Right atrium auricular region (tissue), 2 donors: ENCODE measurements at places on chromosomes 13 and 19. TPM values are rescaled to one million over a fixed set of nuclear protein-coding genes. Genes with fewer than 3 reads are reported as not detected.

The SLC1A6 gene
- not detected for total RNA-seq

DNA sequence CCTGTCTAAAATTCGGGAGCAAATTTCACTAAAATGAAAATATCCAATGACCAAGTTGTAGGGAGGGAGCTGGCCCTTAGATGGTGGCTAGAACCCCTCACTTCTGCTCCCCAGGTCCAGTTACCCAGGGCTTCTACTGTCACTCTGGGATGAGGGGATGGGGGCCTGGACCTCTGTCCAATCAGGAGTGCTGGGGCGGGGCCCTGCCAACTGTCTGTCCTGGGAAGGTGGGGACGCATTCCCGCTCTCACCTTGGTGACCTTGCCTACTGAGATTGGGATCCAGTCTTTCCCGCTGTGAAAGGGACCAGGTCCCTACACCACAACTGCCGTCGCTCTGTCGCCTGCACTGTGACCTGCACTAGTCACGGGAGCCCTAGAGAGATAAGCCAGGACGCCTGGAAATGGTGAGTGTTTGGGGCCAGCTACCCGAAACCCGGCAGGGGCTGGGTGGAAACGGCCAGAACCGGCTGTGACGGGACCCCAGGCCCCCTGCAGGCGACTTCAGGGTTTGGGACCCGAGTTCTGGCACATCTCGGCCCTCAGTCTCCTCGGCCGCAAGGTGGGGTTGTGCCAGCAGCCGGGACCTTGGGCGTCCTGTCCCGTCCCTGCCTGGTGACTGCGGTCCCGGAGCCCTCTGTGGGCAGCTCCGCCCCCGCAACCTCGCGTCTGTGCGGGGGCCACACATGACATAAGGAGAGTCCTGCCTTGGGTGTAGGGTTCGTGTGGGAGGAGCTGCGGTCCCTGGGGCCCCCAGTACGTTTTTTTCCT lies 22.8 kb downstream of the ZNF20 start:
- peaks cover 4% of the 10 kb centered on the region for H3K36me3 ChIP-seq
- no peaks in the 10 kb centered on the region for H3K27me3 ChIP-seq
- no peak for DNase-seq
- peak overlapping the region; percentile 22 for H3K4me3 ChIP-seq

DNA sequence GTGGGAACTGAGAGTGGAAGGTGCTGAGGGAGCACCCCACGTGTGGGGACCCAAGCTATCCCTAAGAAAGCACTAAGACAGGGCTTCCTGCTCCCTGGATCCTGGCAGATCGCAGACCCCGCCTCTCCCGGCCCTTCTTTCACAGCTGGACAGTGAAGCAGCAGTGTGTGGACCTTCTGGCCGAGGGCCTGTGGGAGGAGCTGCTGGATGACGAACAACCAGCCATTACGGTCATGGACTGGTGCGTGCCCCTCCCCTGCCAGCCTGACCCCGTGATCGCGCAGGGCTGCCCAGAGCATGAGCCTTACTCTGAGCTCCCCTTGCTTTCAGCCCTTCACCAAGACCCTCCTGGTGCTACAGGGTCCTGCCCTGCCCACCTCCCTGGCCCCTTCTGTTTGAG lies 2.3 kb downstream of the NCCRP1 start:
- no peak overlapping the region for H3K27ac ChIP-seq
- H3K27me3 ChIP-seq: peaks cover 24% of the 10 kb centered on the region
- no peaks in the 10 kb centered on the region for H3K4me1 ChIP-seq
- no peaks in the 10 kb centered on the region for H3K36me3 ChIP-seq
- DNase-seq: no peak

The LRRC25 gene
- 6.8 TPM for total RNA-seq

DNA sequence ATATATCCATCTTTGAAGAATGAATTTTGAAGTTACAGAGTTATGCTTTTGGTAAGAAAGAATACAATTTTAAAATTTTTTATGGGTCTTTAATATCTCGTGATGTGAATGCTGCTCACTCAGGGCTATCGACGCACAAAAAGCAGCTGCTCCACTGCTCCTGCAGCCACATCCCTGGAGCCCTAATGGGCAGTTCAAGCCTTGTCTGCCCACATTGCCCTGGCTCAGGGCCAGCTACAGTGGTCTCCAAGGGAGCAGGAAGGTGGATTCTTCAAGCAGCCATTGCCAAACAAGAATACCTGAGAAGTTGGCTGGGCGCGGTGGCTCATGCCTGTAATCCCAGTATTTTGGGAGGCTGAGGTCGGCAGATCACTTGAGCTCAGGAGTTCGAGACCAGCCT lies 85.8 kb downstream of the IPO5 start:
- no peak overlapping the region for H3K4me3 ChIP-seq
- no peak overlapping the region for H3K27ac ChIP-seq
- H3K4me1 ChIP-seq: no peaks in the 10 kb centered on the region
- DNase-seq: no peak
- H3K36me3 ChIP-seq: no peaks in the 10 kb centered on the region

The KANK3 gene
- 12.8 TPM for total RNA-seq
